ENCODE measurements at places on chromosomes 6 and 20.
A peak's percentile ranks its signal among the peaks of the same experiment; 100 is the strongest.

- DNase-seq = no peak
These were observed 50.6 kb downstream of the FUT9 start for GRCh38 chr6:96066376-96066775.

GRCh38 chr20:36036688-36037087, 68.3 kb downstream of the CNBD2 start:
- no peak for DNase-seq

- DNase-seq = no peak
These were observed 40.5 kb downstream of the RREB1 start for GRCh38 chr6:7148100-7148822.

DNA sequence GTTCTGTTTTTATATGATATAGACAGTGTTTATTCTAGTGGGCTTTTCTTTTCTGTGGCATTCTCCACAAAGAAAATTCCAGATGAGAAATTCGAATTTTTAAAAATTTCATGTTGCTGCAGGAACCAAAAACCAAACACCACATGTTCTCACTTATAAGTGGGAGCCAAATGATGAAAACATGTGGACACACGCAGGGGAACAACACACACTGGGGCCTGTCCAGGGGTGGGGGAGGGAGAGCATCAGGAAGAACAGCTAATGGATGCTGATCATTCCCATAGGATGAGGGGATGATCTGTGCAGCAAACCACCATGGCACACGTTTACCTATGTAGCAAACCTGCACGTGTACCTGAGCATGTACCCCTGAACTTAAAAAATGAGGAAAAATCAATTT, 499.0 kb upstream of the SLC35B3 start:
- no peak for DNase-seq

- DNase-seq = no peak
These were observed 98.8 kb downstream of the RTN4IP1 start for GRCh38 chr6:106530502-106530901.

DNA sequence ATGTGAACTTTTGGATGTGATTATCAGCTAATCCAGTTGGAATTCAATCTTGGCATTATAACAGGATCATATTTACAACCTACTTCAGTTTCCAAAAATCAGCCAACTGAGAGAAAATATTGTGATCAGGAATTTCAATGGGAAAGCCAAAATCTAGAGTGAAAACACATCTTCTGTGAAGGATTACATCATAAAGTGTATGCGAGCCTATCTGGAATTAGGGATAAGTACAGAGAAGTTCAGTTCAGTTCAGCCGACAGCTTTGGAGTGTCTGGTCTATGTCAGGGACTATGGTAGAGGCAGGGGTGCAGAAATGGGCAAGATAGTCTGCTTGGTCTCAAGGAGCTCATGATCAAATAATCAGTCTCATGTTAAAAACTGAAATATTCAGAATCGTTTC, 12.3 kb upstream of the PRIM2 start:
- DNase-seq = peak; percentile 66

DNA sequence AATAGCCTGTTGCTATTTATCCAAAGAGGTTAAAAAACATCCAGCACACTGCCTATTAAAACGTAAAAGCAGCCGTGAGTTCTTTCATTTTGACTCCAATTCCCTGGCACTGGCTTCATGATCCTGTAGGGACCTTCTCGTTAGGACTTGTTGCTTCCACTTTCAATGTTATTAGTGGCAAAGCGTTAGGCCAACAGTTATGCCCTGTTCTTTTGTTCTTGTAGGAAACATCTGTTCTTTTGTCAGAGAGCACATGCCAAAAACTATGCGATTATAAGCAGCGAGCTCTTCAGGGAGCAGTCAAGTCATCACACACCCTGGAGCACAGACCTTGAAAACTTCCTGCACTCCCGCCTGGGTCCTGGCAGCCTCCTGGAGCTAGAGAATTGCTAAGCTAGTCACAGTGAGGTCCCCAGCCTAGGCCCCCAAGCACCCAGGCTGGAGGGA, 609.5 kb upstream of the ARID1B start:
- no peak for DNase-seq

- no peak for DNase-seq
These were observed 11.4 kb downstream of the HECA start for GRCh38 chr6:139146317-139146726.

DNA sequence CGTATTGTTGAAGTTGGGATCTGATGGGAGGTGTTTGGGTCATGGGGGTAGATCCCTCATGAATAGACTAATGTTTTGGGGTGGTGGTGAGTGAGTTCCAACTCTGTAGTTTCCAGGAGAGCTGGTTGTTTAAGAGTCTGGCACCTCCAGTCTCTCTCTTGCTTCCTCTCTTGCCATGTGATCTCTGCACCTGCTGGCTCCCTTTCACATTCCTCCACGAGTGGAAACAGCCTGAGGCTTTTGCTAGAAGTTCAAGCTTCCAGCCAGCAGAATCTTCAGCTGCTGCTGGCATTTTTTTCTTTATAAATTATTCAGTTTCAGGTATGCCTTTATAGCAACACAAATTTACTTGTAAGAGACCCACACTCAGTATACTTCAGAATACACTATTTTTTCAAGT, 1021.6 kb downstream of the EYS start:
- no peak for DNase-seq

- DNase-seq = no peak
These were observed 5.4 kb upstream of the DOK5 start for GRCh38 chr20:54469952-54470351.

DNA sequence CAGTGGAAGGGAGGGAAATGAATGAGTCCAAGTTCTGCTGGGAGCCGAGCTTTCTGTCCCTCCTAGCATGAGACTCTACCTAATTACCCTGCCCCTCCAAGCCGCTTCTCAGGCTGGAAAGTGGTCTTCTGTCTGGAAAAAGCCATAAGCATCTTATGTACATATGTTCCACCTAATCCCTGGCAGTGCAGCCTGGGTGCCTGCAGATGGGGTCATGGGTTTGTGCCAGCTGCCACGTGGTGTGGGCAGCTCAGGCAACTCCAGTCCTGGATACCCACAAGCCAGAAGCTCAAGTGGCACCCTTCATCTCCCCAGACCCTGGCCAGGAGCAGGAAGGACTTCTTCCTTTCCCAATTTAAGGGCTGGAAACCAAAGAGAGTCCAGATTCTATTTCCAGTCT, 253.1 kb downstream of the LY86 start:
- no peak for DNase-seq

DNA sequence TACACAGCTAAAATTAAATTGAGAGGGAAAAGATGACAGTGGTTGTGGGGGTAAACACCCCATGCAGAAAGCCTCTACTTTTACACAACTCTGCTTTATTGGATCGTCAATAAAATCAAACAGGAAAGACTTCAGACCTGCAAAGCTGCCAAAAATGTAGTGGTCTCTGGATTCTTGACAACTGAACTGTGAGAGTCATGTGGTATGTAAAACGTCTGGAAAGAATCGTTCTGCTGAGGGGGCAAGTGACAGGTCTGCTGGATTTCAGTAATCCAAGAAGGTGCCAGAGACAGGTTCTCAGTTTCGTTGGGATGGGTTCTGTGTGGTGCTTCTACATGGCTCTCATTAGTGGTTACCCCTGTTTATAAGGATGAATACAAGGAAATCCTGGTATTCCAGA, 63.3 kb downstream of the TSPYL4 start:
- no peak for DNase-seq

GRCh38 chr6:163944897-163945296, 530.4 kb downstream of the QKI start:
- DNase-seq = no peak

GRCh38 chr6:3654898-3655297, 96.6 kb downstream of the PXDC1 start:
- no peak for DNase-seq

GRCh38 chr6:161222706-161223234, 51.1 kb downstream of the AGPAT4 start:
- DNase-seq = no peak

DNA sequence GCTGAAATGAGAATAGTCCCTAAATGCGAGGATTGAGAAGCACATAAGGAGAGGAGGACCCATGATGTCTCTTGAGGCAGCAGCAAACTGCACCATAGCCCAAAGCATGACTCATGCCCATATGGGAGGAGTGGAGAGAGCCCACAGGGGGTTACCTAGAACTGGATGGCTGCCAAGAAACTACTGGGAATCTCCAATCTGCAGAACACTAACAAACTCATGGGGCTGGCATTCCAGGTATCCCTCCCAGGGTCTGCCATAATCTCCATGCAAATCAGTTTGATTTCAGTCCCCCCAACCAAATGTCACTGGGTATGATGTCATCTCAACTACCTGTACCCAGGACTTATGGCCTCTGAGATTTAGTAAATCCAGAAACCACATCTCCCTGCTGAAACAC, 410.5 kb downstream of the PTPRT start:
- no peak for DNase-seq

DNA sequence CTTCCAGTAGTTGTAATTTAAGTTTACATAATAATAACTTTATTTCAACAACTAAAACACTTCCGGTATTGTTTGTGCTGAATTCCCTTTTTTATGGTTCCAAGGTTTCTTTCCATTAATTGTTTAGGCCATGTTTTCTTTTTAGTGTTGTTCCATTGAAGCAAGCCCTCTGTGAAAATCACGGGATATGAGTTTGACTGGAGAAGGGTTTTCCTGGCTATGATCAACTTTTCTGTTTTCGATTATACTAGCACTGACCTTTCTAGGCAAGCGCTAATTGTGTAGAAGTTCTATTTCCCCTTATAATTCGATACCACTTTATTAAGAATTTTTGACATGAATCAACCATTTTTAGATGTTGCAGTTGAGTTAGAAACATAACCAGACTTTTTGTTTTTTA, 2.4 kb downstream of the LAMA2 start:
- DNase-seq = no peak

DNA sequence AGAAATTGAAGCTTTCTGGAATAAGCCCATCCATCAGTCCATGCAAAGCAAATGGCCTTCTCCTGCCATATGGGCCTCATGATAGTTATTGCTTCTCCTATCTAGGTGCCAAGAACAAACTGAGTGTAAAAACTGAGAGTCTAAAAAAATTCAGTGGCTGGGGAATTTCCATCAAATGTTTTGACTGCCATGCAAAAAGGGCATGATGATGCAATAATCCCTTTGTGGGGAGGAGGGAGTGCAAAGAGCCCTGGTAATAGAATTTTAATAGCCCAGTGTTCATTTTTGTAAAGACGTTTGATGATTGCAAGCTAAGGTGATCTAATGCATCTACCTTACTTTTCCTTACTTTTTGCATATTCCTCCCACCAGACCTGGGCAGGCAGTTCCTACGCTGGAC, 683.7 kb downstream of the EPM2A start:
- no peak for DNase-seq

DNA sequence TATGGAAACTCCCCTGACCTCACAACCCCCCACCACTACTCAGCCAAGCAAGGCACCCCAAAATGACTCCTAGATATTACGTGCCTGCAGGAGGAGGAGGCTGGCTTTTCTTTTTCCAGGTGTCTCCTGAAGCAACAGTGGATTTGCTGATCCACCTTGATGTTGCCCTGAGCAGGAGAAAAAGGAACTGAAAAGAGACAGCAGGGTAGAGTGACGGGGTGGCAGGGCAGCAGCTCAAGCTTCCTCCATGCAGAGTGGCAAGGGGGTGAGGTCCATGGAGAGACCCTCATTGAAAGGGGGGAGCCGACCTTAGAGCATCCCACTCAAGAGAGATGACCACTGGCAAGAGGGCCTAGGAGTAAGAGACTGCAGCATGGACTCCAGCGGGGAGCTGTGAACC, 112.0 kb upstream of the SIRPA start:
- DNase-seq = no peak

DNA sequence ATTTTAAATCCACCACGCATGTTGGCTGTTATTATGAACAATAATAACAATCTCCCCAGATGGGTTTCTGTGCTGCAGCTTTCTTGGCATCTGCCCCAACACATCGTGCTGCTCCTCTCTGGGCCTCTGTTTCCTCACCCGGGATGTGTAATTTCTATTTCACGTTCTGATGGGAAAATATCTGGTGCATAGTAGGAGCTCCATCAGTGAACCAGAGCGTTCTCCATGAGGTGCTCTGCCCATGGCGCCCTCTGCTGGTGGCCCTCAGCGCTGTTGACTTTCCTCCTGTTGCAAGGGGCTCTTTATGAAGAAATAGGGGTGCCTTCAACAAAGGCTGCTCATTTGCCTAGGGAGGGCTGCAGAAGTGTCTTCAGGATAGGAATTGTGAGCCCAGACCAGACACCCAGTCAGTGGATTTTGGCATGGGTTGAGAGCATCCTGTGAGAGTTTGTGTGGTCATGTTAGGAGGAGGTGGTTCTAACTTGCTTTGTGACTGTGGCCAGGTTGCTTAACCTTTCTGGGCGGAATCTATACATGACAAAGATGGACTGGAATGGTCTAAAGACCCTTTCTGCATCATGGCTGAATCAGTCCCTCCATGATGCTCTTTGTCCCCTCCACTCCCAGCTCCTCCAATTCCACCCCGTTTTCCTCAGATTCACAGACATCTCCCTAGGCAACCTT, 8.1 kb downstream of the SCRT2 start:
- no peak for DNase-seq

Data from SK-N-DZ (cell line).